ENCODE measurements at places on chromosomes 1 and 21.

DNA sequence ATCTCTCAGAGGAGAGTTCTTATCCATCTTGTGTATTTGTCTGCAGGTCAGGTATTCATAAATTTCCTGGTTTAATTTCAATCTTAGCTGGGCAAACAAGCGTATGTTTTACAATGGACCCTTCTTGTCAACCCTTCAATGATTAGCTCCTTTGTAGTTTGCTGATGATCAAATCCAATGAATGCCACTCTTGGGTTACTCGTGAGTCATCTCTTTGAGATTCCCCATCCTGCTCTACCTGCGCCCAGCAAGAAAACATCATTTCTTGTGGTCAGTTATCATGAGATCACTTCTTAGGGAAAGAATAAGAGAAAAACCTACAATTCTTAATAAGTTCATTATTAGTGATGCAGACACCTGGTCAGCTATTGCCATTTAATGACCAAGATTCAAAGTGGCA is 572.3 kb upstream of the PKN2 start:
- DNase-seq = no peak

DNA sequence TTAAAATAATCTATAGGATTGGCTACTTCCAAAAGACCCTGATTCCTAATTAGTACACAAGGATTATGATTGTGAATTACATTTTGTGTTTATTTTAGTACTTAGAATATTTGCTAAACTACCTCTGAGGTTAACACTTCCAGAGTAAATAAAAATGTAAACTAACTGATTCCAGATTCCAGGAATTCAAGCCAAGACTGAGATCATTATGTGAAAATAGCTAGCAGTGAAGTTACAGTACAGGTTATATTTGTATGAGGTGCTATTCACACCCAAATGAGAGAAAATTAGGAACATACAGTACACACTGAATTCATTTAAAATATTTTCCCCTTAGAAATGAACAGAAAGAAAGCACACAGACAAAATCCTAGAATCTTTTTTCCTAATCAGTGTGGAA is 28.8 kb downstream of the TTLL7 start:
- DNase-seq = no peak

DNA sequence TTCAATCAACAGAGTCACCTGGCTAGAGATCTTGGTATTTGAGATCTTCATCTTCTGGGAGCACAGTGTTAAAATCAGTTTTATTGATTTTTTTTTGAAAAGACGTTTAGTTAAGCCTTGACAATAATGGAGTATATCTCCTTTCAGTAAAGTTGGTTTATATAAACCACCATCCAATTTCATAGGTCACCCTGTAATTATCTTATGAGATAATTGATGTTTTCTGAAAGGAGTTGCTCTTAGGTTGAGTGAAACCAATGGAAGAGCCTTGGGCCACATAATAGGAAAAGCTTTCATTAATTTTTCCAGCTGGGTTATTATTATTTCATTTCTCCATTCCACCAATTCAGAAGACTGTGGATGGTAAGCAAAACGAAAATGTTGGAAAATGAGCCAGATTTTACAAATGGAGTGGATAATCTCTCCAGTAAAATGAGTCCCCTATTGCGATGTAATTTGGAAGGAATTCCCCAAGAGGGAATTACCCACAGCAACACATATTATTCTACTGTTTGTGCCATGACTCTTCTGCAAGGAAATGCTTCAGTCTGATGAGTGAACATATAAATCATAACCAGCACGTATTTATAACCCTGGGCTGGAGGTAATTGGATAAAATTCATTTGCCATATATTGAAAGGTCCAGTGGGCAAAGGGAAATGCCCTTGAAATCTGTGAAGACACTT is 46.2 kb upstream of the TINAGL1 start:
- no peak for DNase-seq

- DNase-seq = no peak
Observed at GRCh38 chr1:42851960-42852607, 5.7 kb downstream of the ZNF691 start.

DNA sequence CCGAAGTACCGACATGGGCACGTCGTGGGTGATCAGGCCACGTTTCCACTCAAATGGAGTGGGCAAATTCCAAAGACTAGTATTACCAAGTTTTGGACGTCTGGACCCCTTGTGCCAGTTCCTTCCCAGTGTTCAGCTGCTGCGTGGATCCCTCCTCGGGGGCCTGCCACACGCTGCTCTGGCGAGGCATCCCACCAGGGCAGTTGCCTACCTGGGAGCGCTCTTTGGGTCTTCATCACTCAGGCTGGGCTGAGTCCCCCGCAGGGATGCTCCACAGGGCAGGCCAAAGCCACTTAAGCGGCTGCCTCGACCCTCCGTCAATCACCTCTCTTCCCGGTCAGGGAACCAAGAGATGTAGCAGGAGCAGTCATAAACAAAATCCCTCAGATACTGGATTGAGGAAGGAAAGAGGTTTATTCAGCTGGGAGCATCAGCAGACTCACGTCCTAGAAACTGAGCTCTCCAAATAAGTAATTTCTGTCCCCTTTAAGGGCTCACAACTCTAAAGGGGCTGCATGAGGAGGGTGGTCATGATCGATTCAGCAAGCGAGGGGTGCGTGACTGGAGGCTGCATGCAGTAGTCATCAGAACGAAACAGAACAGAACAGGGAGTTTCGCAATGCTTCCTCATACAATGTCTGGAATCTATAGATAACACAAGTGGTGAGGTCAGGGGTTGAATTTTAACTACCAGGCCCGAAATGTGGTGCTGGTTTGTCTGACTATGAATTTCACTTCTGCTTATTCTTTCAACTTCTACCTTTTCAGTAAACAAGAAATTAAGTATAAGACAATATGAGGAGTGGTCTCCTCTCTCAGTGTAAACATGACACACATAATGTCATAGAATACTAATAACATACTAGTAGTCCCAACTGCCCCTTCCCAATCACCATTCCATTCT is 998.6 kb upstream of the NCAM2 start:
- DNase-seq = no peak

DNA sequence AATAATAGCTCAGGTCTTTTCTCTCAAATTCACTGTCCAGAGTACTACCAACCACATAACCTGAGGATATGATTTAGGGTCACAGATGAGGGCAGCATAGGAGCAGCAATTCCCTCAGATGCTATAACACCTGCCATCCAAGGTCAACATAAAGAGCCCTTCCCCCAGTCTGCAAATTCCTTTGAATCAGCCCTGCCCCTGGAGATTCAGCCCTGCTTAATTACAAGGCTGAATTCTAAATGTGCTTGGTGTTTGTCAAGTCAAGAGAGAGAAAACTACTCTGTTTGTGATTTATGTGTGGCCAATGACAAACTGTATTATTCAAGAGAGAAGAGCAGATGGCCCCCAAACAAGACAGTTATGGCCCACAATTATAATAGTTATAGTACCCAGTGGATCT is 195.7 kb upstream of the ADGRL2 start:
- DNase-seq = no peak

DNA sequence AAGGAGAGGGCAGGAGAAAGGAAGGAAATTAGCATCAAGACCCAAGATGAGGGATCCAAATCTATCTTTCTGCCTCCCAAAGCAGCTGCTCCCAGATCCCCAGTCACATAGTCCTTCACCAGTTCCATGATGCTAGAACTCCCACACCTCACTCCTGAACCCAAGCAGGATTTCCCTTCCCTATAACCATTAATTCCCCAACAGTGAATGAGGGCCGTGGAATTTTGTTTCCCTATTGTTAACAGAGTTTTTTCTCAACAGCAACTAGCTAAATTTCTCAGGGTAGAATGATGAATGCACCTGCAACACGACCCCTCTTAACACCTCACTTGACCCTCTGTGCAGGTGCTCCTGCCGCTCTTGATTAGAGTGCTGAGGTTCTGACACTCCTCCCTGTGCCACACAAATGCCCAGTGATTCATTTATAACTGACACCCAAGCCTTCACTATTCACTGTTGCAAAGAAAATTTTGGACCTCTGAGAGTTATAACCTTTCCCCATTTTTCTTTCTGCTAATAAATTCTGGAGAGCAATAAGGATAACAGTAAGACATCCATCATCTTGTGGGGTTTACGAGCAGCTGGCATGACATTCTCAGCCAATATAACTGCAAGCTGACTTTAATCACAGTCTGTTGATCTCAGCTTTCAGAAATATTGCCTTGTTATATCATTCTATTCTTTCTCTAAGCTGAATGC is 25.4 kb upstream of the NPL start:
- no peak for DNase-seq

- no peak for DNase-seq
Observed at GRCh38 chr1:181640956-181641355, 157.6 kb downstream of the CACNA1E start.

DNA sequence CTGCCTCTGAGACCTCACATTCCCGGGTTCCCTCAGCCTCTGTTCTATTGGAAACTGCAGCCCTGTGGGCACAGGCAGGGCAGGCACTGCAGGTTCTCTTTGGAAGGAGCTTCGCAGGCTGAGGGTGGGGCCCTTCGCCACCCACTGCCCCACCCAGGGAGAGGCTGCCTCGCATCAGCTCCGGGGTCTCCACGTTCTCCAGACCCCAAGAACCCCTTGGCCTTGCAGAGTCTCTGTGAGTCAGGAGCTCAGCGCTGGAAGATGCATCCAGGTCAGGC is 8.6 kb upstream of the C1orf159 start:
- DNase-seq = no peak

GRCh38 chr21:36065497-36066036 is 4.3 kb upstream of the CBR1 start:
- DNase-seq = no peak

DNA sequence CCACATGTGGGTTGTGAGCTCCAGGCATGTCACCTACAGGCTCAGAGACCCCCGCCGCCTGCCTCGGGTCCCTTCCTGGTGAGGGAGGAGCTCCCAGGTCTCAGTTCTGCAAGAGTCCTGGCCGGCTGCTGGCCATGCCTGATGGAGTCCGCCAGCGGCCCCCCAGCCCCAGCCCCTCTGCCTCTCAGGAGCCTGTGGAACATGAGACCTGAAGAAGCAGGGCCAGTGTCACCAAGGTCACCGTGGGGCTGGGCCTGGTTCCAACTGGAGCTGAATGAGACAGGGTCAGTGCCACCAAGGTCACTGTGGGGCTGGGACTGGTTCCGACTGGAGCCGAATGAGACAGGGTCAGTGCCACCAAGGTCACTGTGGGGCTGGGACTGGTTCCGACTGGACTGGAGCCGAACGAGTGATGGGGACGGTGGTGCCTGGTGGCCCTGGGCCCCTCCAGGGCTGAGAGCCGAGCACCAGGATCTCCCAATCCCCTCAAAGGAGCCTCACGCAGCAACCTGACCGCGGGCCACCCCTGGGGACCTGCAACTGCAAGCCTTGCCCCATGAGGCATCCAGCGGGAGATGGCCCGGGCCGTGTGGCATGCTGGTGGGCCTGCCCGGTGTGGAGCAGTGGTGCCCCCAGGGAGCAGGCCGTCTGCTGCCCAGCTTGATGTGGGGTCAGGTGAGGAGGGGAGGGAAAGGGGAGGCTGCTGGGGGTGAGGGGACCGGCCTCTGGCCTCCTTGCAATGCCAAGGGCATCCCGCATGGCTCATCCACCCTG is 14.5 kb upstream of the PTTG1IP start:
- DNase-seq = no peak

DNA sequence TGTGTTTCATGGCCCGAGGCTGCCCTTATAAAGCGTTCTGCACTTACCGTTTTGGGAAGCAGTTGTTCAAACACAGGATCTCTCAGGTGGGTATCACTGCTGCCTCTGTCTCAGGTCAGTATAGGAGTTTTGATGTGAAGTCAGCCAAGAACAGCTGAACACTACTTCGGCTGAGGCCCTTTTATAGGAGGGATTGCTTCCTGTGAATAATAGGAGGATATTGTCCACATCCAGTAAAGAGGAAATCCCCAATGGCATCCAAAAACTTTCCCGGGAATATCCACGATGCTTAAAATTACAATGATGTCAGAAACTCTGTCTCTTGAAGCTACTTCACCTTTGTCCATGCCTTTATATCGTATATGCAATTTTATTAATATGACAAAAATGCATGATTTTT is at the start of gene SELE:
Gene SELE (minus strand): TSS at position 156 of the 400 bp plus-strand sequence. CDS start 467 bp downstream, outside the sequence.
- no peak for DNase-seq

GRCh38 chr1:190578526-190578925 is 100.9 kb upstream of the BRINP3 start:
- DNase-seq = no peak

DNA sequence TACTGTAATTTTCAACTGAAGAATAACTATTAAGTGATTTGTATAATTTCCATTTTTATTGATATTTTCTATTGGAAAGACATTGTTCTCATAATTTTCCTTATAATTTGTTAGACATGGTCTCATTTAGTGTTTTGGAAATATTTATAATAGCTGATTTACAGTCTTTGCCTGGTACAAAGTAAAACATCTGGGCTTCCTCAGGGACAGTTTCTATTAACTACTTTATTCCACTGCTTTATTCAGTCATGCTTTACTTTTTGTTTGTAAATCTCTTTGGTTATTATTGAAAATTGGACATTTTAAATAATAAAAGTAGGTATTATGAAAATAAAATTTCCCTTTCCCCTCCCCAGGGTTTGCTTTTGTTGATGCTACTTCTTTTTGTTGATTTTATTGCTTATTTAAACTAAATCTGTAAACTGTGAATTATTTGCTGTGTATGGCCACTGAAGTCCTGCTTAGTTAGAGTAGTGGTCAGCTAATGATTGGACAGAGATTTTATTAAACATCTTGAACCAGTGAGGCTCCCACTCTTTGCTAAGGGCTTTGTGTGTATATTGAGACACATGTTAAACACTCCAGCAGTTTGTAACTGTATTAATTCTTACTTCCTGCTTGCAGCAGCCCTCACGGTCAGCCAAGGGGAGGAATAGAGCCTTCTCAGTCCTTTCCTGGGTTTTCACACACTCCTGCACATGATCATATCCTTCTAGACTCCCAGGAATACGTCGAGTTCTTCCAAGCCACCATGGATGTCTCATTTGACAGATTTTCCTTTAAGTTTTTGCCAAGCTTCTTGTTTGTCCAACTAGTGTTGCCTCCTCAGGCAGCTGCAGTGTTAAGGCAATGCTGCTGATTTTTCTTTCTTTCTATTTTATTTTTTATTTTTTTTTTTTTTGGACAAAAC is 994.6 kb upstream of the PRMT6 start:
- DNase-seq = no peak

- DNase-seq = no peak
Observed at GRCh38 chr1:230232371-230232771, 165.3 kb downstream of the GALNT2 start.

DNA sequence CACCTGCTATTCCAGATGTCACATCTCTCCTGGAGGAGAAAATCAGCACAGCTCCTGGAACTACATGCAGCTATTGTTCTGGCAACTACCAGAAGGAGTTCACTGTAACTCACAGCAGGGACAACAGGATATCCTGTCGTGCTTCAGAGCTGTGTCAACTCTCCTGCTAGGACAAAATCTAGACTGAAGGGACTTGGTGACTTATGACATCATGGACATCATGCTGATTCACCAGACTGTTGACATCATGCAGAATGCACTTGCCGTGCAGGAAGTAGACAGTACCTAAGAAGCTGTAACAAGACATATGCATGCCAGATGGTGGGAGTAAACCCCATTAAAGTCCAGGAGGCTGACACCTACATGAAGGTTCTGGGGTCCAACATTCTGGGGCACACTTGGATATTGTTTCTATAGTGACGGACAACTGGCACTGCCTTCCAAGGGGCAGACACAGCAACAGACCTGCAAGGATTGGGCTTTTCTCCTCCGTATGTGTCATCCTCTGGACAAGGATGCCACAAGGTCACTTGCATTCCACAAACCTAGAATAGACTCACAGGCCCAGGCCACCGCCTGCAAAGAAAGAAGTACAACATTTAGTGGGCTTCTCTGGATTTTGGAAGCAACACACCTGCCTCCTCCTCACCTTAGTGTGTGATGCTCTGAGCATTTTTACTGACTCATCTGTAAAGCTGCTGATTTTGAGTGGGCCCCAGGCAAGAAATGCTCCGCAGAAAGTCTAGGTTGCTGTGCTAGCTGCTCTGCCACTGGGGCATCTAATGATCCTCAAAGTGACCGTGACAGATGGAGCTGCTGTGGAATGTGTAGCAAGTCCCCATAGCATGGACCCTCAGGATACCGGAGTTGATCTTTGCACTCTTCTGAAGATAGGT is 249.2 kb downstream of the MATN1 start:
- DNase-seq = no peak
